ENCODE measurements at places on chromosomes 1 and 21.

GRCh38 chr1:203516184-203516583, 22.2 kb downstream of the OPTC start:
- DNase-seq, result no peak

DNA sequence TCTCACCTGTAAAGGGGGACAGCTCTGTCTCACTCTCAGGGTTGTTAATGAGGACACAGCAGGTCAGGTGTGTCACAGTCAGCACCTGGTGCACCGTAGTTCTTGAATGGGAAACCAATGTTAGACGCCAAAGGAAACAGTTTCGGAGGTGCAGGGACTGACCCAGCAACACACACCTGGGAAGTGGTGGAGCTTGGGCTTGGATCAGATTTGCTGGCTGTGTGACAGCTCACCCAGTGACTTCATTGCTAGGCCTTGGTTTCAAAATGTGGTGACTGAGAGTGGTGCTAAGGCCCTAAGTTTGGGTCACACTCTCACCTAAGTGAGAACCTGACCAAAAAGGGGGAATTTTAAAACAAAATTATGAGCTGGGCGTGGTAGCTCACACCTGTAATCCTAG, 34.9 kb downstream of the ALPL start:
- DNase-seq, result no peak

- DNase-seq, result no peak
Observed at GRCh38 chr1:162918151-162918754, 57.3 kb upstream of the CCDC190 start.

GRCh38 chr1:91501523-91501851, 836 bp downstream of the CDC7 start:
- no peak for DNase-seq

GRCh38 chr1:15938628-15939161, 37.2 kb downstream of the ZBTB17 start:
- DNase-seq, result no peak

DNA sequence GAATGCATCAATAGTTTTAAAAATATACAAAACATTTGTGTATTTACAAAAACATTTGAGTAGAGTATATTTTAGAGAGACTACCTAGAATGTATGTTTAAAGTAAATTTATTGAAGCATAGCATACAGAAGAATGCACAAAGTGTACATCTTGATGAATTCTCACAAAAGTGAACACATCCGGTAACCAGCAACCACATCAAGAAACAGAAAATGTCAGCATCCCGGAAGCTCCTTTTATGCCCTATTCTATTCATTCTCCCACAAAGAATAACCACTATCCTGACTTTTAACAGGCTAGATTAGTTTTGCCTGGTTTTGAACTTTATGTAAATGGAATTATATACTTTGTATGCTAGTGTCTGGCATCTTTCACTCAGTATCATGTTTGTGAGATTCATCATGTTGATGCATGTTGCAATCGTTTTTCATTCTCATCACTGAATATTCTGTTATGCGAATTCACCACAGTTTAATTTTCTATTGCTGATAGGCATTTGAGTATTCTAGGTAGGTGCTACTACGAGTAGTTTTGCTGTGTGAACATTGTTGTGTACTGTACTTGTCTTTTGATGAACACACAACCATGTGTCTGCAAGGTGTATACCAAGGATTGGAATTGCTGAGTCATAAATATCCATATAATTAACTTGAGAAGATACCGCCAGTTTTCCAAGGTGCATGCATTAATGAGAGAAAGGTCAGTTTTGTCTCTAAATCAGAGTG, 75.4 kb downstream of the CACHD1 start:
- no peak for DNase-seq

DNA sequence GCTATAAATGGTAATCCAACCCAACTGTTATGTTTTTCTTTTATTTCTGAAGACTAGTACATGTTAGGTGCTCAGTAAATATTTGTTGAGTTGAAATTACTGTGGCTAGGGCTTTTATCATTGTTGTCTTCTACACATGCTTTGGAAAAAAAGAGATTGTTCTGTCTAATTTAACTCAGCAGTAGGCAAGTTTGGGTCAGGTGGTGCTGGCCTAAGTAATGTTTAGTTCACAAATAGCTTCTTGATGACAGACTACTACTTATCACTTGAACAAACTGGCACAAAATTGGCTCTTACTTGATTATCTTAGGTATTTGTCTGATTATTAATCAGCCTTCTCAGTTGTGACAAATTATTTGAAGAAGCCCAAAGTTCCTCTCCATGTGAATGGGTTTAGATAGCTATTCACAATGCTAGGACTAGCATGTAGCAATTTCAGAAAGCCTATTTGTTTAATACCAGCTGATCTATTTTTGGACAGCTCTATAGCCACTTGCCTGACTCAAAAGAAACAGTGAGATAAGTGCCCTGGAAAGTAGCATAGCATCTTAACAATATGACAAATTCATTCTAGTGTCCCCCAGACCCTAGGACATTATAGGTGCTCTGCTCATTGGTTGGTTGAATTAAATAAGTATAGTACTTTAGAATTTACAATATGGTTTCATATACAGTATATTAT, 32.6 kb downstream of the TMEM200B start:
- DNase-seq, result no peak

DNA sequence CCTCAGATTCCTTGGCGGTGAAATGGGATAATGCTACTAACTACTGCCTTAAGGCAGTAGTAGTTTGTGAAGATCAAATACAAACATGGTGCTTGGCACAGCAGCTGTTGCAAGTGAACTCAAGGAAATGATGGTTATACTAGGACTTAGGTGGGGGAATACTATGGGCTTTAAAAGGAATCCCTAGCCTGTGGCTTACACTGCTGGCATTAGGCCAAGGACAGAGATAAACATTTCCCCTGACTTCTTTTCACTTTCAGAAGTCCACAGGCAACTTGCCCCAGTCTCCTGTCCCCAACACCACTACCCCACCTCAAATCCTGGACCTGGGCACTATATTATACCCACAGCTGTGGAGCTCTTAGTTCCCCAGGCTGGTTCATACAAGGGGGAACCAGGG, 13.1 kb upstream of the VAMP4 start:
- no peak for DNase-seq

GRCh38 chr1:66226985-66227384, 307.0 kb upstream of the SGIP1 start:
- DNase-seq, result no peak

DNA sequence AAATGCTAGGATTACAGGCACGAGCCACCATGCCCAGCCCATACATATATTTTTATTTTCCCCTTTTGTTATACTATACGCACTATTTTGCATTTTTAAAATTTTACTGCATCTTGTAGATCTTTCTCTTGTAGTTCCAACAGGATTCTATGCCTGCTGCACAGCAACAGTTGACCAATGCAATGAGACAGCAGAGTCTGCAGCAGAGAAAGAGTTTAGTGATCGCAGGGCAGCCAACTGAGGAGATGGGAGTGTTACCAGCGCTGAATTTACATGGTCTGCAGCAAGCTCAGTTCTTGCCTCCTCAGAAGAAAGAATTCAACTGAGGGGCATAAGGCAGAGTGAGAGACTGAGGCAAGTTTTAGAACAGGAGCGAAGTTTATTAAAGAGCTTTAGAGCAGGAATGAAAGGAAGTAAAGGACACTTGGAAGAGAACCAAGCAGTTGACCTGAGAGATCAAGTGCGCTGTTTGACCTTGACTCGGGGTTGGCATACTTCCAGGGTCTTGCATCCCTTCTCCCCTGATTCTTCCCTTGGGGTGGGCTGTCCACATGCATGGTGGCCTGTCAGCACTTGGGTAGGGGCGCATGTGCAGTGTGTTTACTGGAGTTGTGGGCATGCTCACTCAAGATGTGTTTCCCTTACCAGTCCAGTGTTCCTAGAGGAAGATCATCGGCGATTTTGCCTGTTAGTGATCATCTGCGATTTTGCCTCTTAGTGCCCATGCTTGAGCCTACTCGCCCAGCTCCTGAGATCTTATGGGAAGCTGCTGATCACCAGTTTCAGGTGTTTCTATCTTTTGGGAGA, 4.1 kb upstream of the MTOR start:
- no peak for DNase-seq

GRCh38 chr1:155424091-155424490, 103.4 kb downstream of the RUSC1 start:
- DNase-seq, result no peak

DNA sequence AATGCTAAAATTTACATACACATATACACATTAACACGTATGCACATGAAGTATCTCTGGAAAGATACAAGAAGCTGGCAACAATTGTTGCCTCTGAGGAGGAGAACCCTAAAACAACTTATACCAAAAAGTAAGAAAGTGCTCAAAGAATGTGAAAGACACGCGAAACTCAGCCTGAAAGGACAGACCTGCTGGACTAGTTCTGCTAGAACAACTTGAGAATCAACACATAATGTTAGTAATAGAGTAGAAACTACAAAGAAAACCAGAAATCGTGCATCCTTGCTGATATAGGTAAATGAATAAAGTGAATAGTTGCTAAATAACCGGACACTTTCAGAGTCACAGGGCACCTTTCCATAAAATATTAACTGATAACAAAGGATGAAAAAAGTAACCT, 242.5 kb downstream of the RERE start:
- no peak for DNase-seq

- no peak for DNase-seq
Observed at GRCh38 chr1:184287001-184287400, 99.8 kb upstream of the C1orf21 start.

DNA sequence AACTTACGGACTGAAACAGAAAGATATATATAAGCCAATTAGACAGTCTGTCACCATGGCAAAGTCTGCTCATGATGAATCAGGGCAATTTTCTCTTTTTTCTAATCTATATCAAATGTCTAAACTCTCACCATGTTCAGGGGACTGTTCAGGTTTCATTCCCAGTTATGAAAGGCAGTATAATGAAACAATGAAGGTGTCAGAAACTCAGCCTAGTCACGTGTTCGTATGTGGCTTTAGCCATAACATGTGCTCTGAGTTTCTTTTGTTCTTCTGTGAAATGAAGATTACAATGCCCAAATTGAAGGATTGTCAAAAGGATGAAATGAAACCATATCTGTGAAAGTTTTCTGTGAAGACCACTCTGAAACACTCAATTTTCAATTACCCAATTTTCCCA, 392.9 kb downstream of the DSCAM start:
- DNase-seq, result no peak

DNA sequence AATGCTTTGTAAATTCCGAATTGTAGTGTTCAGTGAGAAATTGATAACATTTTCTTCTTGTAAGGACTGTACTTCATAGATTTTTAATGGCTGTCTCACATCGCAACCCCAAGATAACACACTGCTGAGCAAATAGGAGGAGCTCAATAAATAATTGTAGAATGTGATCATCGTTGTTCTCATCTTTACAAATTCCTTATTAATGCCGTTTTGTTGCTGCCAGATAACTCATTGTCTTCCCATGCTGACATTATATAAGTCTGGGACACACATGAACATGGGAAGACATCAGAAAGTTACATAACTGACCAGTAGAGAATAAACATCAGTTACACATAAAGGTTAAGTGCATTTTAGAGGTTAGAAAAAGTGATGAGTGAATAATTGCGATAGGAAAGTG, 46.4 kb upstream of the TSPAN2 start:
- DNase-seq, result no peak

- no peak for DNase-seq
Observed at GRCh38 chr1:117036018-117036461, 24.1 kb upstream of the TTF2 start.

DNA sequence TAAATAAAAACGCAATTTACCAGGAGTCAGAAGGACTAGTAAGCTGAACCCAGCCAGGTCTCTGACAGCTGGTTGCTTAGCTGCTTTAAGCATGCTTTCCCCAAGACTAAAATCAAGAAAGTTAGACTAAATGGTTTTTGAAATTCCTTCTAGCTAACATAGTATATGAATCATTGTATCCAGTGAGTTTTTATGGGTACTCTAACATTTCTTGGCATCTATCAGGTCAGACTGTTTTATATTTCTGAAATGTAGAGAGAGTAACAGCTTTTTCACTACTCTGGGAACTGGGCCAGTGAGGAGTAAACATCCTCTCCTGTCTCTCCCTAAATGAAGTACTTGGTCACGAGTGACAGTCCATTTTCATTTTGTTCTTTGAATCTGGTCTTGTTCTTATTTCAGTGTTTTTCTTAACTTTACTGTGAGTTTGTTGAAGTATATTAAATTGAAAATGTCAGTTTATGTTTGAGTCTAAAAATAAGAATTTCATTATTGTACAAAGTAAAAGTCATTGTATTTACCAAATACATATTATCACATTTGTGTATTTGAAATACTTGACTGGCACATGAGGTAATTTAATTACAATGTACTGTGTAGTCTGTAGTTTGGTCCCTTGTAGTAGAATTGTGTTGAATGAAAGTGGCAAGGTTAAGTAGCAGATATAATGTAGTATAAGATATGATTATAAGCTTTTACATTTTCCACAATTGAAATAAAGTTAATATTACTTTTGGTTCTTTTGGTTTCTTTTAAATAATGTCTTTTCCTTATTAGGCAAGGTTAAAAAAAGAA, 47.6 kb downstream of the PKN2 start:
- no peak for DNase-seq

DNA sequence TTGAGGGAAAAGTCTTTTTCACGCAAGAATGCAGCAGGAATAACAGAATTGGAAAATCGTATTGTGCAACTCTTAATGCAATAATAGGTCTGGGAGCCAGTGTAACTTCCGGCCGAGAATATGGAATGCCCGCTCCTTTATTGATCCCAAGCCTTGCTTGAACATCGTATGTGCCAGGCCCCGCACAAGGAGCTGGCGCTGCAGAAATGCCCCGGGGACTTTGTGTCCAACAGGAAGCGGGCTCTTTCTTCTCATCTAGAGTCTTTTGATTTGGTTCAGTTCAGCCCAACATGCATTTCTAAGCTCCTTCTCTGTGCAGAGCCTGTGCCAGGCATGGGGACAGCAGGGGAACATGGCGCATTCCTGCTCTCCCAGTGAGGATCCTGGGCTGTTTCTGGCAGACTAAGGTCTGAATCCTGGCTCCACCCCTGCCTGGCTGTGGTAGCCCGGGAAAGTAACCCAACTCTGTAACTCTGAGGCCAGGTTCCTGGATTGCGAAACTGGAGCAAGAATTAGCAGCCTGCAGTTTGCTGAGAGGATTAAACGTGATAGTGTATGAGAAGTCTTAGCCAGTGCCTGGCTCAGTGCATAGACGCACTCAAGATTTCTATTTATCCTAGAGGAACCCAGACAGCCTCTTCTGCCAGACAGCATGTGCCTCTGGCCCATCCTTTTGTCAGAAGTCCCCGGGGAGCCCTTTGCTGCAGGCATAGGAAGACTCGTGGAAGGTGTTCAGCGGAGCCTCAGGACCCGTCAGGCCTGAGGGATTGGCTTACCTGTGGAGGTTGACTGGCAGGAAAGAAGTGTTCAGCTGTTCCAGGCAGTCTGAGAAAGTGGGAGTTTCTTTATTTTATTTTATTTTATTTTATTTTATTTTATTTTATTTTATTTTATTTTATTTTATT, 987 bp upstream of the CDCP2 start:
- DNase-seq, result peak; percentile 47

GRCh38 chr1:28885977-28886730, 28.2 kb upstream of the EPB41 start:
- no peak for DNase-seq

All from spleen (tissue), 13 donors.